ENCODE measurements at places on chromosomes 3 and 15.

GRCh38 chr3:13308380-13308801, 111.7 kb downstream of the NUP210 start:
- DNase-seq: no peak

DNA sequence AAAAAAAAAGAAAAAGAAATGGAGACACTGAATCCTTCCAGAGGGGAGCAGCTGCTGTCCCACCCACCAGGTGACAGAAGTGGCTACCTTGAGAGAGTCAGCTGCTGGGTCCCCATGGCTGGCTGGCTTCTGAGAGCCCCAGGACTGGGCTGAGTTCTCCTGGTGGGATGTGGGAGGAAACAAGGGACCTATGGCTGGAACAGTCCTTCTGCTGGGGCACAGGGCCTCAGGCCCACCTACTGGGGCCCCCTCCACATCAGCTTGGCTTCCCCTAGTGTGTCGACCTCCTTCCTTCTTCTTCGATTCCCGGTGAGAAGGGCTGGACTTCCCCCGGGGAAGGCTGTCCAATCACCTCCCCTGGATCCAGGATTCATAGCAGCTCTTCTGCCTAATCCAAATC, 32.3 kb downstream of the PRR20G start:
- no peak for DNase-seq

- DNase-seq: peak; percentile 5
These were observed 126.7 kb downstream of the SERPINI1 start for GRCh38 chr3:167862104-167862730.

- DNase-seq: no peak
These were observed 121.8 kb upstream of the SMAD3 start for GRCh38 chr15:66943456-66944095.

GRCh38 chr3:27939940-27940339, 217.8 kb upstream of the EOMES start:
- no peak for DNase-seq

- DNase-seq: no peak
These were observed 3.8 kb downstream of the CALML4 start for GRCh38 chr15:68201153-68201878.
